ENCODE measurements at places on chromosomes 2 and 18.

DNA sequence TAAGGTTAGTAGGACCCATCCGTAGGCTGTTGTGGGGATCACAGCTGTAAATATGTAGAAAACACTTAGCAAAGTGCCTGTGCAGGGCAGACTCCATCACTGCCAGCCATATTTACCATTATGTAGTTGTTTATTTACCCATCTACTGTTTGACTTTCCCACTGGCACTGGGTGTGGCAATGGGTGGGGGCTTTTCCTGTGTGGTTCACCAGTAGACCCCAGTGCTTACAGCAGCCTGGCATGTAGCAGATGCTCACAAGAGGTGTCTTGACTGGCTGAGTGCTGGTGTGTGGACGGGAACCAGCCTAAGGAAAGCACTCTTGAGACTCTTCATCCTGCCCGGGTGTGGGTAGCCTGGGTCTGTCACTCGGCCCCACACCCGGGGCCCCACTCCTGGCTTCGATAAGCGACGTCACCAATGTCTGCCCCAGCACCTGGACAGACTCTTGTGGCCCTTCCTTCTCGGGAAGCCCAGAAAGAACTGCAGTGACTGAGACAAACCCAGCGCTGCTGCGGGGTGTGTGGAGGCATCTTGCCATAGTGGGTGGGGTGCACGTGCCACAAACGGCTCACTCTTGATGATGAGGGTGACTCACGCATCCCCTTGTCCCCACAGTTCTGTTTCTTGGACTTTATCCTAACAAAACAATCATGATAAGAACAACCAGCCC is 78.3 kb downstream of the HDAC4 start:
- no peak for DNase-seq

- no peak for DNase-seq
These were observed 141.3 kb downstream of the ZNF521 start for GRCh38 chr18:25210622-25211021.

- DNase-seq, result no peak
These were observed 53.4 kb downstream of the CD28 start for GRCh38 chr2:203759690-203760365.

- no peak for DNase-seq
These were observed 1384.8 kb downstream of the RPIA start for GRCh38 chr2:90076311-90076710.

DNA sequence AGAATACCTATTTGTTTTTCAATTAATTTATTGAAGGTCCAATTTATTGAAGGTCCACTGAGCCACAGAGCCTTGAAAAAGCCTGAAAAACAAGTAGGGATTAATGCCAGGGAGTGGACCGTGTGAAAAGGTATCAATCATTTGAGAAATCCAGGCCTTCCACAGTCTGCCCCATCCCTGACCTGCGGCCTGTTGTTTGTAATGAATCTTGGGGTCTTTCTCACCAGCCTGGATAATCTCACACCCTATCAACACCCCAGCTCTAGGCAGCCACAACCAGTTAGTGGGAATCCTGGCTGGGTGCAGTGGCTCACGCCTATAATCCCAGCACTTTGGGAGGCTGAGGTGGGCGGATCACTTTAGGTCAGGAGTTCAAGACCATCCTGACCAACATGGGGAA is 47.8 kb downstream of the TNFRSF11A start:
- no peak for DNase-seq

DNA sequence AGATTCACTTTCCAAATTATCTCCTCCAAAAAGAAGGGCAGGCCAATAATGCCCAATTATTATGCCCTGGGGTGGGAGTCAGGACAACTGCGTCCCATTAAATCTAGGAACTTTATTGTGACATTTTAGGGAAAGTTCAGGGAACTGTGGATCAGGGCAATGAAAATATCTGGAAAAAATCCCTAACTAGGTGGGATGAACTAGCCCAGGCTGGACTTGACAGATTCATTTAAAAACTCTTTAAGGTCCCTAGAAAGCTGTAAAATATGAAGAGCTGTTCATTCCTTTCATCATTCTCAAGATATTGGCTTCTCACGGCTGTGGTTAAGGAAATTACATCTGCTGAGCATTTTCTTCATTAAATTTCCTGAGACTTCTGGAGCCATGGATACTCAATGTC is 8.2 kb downstream of the CREG2 start:
- DNase-seq, result no peak

DNA sequence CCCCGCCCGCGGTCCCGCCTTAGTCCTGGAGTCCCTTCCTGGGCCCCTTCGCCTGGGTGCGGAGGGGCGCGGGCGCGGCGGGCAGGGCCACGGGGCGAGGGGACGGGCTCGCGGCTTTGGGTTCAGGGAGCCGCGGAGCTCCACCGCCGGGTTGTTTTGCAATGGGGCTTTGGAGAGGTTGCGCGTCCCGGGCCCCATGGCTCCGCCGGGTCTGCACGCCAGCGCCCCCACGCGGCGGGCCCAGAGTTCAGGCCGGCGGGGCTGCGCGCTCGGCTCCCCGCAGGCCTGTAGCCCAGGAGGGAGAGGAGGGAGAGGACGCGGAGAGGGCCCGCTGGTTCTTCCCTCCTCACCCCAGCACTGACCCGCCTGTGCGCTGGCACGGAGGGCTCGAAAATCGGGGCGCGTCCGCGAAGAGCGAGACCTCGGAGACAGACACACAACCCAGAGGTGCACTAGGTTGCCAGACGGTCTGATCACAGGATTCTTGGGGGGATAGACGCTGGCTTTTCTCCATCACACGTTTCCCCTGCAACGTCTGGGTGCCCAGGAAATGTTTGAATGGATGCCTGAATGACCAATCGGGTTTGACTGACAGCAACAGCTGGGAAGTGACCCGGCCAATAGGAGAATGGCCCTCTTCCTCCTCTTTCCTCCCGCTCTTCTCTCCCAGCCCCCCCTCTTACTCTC is 4.9 kb upstream of the SIX2 start:
- peak; percentile 74 for DNase-seq

GRCh38 chr2:230890646-230891045 is 25.9 kb downstream of the ITM2C start:
- no peak for DNase-seq

GRCh38 chr2:201965550-201965949 is 68.1 kb upstream of the FZD7 start:
- no peak for DNase-seq
